ENCODE measurements at places on chromosomes 3 and 15.

- H3K4me3 ChIP-seq: no peak overlapping the region
- H3K4me1 ChIP-seq: no peaks in the 10 kb centered on the region
- peaks cover 2% of the 10 kb centered on the region for H3K27me3 ChIP-seq
- no peaks in the 10 kb centered on the region for H3K36me3 ChIP-seq
- H3K27ac ChIP-seq: no peak overlapping the region
- no peak for DNase-seq
These were observed 247.4 kb upstream of the TRIM42 start for GRCh38 chr3:140430494-140430893.

DNA sequence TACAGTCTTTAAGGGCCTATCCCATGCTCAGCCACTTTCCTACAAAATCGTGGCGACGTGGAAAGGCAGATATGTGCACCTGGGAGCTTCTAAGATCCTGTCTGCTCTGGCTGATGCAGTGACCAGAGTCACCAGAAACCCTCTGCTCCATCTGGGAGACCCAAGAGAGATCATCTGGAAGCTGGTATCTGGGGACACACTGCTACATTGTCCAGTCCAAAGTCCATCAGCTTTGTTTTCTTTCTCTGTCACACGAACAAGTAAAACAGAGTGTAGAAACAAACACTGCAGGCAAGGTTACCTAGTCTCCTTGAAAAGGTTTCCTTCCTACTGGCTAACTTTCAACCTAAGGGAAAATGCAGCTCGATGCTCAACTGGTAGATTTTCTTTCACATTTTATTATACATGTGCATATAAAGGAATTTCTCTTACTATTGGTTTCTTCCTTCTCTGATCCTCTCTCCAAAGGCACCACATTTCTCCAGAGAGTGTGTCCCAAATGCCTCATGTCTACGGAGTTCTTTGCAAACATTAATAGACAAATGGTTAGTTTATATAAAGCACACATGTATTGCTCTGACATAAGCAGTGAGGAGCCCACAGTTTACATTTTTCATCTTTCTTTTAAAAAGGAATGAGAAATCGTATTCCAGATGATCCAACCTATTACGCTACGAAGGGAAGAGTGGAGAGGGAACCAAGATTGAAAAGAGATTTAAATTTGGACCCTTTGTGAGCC, 8.3 kb upstream of the GREM1 start:
- H3K36me3 ChIP-seq: no peaks in the 10 kb centered on the region
- H3K27me3 ChIP-seq: peaks cover 41% of the 10 kb centered on the region
- DNase-seq: no peak
- H3K4me3 ChIP-seq: no peak overlapping the region
- no peak overlapping the region for H3K27ac ChIP-seq

DNA sequence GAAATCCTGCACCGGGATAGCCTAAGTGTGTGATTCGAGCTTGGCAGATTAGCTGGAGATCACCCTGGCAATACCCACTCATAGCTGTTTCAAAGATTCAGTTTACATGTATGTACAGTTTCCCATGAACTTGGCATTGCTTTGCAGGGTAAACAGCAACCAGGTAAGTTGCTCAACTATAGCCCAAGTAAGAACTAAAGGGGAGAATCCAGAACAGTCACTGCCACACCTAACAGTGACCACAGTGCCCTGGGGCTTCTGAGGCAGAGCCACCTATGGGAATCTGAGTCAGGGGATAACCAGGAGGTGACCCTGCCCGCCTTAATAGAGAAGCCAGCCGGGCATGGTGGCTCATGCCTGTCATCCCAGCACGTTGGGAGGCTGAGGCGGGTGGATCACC, 15.9 kb downstream of the CDAN1 start:
- no peak overlapping the region for H3K27ac ChIP-seq
- no peak overlapping the region for H3K4me3 ChIP-seq
- H3K4me1 ChIP-seq: no peaks in the 10 kb centered on the region
- DNase-seq: no peak
- H3K27me3 ChIP-seq: no peaks in the 10 kb centered on the region

GRCh38 chr3:12618426-12618825, 45.5 kb downstream of the RAF1 start:
- H3K27ac ChIP-seq: no peak overlapping the region
- DNase-seq: no peak
- no peak overlapping the region for H3K4me3 ChIP-seq
- H3K36me3 ChIP-seq: peaks cover 21% of the 10 kb centered on the region
- peaks cover 28% of the 10 kb centered on the region for H3K4me1 ChIP-seq
- no peaks in the 10 kb centered on the region for H3K27me3 ChIP-seq

- no peaks in the 10 kb centered on the region for H3K27me3 ChIP-seq
- H3K36me3 ChIP-seq: peaks cover 40% of the 10 kb centered on the region
- peaks cover 17% of the 10 kb centered on the region for H3K4me1 ChIP-seq
- peak; percentile 65 for DNase-seq
These were observed at the start of gene ZKSCAN7 for GRCh38 chr3:44554626-44555592. ZKSCAN7 (plus strand) TSS chr3:44555193; CDS start chr3:44557048, 1,855 bp downstream.

DNA sequence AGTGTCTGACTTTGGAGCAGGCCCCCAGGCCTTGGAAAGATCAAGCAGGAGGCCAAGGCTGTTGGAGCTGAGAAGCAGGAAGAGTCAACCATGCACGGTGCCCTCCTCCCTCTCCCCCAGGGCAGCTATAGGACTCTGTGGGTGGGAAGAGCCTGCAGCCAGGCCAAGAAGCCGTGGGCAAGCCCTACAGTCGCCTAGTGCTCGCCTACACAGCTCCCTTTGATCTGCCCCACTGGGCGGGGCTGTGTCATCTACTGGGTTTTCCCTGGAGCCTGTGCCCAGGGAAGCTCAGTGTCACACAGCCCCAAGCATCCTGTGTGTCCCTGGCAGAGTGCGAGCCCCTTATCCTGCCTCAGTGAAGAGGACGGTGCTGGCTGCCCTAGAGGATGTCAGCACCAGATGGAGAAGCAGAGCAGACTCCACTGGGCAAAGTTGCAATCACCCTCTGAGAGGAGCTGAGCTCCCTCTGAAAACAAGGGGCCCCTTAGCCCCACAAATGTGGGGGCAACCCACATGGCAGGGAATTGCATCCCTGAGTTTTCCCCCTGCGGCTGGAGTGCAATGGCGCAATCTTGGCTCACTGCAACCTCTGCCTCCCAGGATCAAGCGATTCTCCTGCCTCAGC, 72.2 kb downstream of the KLF13 start:
- H3K27ac ChIP-seq: peak overlapping the region; percentile 52
- peaks cover 50% of the 10 kb centered on the region for H3K4me1 ChIP-seq
- no peaks in the 10 kb centered on the region for H3K27me3 ChIP-seq
- H3K36me3 ChIP-seq: no peaks in the 10 kb centered on the region

DNA sequence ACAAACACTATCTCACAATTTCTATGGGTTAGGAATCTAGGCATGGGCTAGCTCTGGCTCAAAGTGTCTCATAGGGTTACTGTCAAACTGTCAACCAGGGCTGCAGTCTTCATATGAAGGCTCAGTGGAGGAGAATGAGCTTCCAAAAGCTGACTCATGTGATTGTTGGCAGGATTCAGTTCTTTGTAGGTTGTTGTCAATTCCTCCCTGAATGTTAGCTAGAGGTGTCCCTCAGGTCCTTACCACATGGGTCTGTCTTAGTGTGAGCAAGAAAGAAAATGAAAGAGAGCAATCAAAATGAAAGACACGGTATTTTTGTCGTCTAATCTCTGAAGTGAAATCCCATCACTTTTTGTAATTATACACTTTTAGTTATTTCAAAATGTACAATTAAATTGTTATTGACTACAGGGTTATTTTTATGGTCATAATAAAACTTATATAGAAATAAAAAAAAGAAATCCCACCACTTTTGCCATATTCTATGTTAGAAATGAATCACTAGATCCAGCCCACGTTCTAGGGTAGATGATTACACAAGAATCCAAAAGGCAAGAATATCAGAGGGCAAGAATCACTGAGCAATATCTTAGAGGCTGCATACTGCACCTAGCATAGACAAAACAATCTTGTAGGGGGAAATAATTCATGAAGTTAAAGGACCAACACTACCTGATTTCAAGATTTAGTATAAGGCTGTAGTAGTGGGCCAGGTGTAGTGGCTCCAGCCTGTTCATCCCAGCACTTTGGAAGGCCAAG, 8.4 kb downstream of the ACSBG1 start:
- DNase-seq: no peak
- H3K27ac ChIP-seq: no peak overlapping the region
- peaks cover 5% of the 10 kb centered on the region for H3K4me1 ChIP-seq
- H3K36me3 ChIP-seq: no peaks in the 10 kb centered on the region
- peaks cover 4% of the 10 kb centered on the region for H3K27me3 ChIP-seq

- H3K27me3 ChIP-seq: no peaks in the 10 kb centered on the region
- H3K27ac ChIP-seq: no peak overlapping the region
- H3K4me3 ChIP-seq: no peak overlapping the region
- no peaks in the 10 kb centered on the region for H3K36me3 ChIP-seq
- H3K4me1 ChIP-seq: no peaks in the 10 kb centered on the region
- no peak for DNase-seq
These were observed 459.5 kb downstream of the DIPK2A start for GRCh38 chr3:144431134-144431533.

- H3K27ac ChIP-seq: no peak overlapping the region
- no peaks in the 10 kb centered on the region for H3K4me1 ChIP-seq
- no peaks in the 10 kb centered on the region for H3K36me3 ChIP-seq
These were observed 291.4 kb upstream of the ATP11B start for GRCh38 chr3:182501856-182502255.

GRCh38 chr15:43293432-43293831, 26.7 kb upstream of the TGM5 start:
- H3K27me3 ChIP-seq: peaks cover 51% of the 10 kb centered on the region
- no peak for DNase-seq
- H3K27ac ChIP-seq: no peak overlapping the region
- no peak overlapping the region for H3K4me3 ChIP-seq
- peaks cover 4% of the 10 kb centered on the region for H3K4me1 ChIP-seq

GRCh38 chr15:82709081-82709420, 624 bp downstream of the AP3B2 start:
- DNase-seq: no peak
- H3K4me3 ChIP-seq: no peak overlapping the region
- H3K27ac ChIP-seq: no peak overlapping the region
- peaks cover 2% of the 10 kb centered on the region for H3K27me3 ChIP-seq
- no peaks in the 10 kb centered on the region for H3K4me1 ChIP-seq

GRCh38 chr3:150925751-150926201, 20.5 kb upstream of the MINDY4B start:
- peaks cover 11% of the 10 kb centered on the region for H3K27me3 ChIP-seq
- peaks cover 7% of the 10 kb centered on the region for H3K4me1 ChIP-seq
- DNase-seq: peak; percentile 67
- no peaks in the 10 kb centered on the region for H3K36me3 ChIP-seq
- no peak overlapping the region for H3K27ac ChIP-seq
- H3K4me3 ChIP-seq: peak overlapping the region; percentile 58

DNA sequence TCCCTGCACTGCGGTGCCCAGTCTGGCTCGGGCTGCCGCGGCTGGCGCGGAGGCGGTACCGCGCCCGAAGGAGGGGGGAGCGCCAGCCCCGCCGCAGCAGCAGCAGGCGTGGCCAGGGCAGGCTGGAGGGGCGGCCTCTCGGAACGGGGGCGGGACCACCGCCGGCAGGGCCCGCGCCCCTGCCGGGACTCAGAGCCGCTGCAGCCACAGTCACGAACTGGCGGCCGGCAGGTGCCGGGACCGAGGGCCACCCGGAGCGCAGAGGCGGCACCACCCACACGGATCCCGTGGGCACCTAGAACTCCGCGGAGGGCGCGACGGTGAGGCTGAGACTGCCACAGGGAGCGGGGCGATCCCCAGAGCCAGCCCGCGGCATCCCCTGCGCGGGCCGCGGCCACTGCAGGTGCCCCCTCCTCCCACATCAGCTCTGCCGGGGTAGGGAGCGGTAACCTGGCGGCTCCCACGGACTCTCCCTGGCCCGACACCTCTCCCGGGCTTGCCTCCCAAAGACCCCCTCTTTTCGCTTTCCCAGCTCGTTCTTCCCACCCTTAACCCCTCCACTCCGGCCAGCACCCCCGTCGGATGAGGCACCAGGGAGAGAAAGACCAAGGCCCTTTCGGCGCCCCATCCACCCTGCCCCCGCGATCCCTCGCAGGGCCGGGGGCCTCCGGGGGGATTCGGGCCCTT, at the start of gene VWA5B2:
Gene VWA5B2 (plus strand): TSS at position 192 of the 687 bp plus-strand sequence. CDS start 944 bp downstream, outside the sequence.
- no peaks in the 10 kb centered on the region for H3K36me3 ChIP-seq
- peaks cover 48% of the 10 kb centered on the region for H3K27me3 ChIP-seq
- peak; percentile 74 for DNase-seq
- peaks cover 9% of the 10 kb centered on the region for H3K4me1 ChIP-seq
- no peak within 1 kb of the TSS for H3K27ac ChIP-seq

DNA sequence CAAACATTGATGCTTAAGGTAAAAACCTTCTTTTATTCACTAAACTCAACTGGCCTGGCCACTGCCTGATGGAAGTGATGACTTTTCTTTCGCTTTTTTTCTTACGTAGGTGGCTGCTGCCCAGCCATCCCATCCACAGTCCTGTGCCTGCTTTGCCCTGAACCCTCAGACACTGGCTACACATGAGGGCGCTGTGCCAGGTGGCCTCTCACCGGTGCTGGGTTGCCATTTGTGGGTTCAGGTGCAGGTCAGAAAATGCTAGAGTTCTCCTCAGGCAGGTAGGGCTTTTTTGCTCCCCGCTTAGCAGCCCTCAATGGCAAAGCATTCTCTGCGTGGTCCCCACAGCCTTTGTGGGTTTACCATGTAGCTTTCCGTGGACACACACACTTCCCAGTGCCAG, 88.3 kb upstream of the PRR23E start:
- H3K4me1 ChIP-seq: no peaks in the 10 kb centered on the region
- no peak for DNase-seq
- no peaks in the 10 kb centered on the region for H3K36me3 ChIP-seq
- no peak overlapping the region for H3K4me3 ChIP-seq
- peaks cover under 1% of the 10 kb centered on the region for H3K27me3 ChIP-seq
- H3K27ac ChIP-seq: no peak overlapping the region

GRCh38 chr15:60591496-60592370, 112.8 kb upstream of the ICE2 start:
- H3K4me3 ChIP-seq: peak overlapping the region; percentile 82
- H3K27ac ChIP-seq: peak overlapping the region; percentile 84
- H3K4me1 ChIP-seq: peaks cover 65% of the 10 kb centered on the region
- H3K36me3 ChIP-seq: peaks cover 14% of the 10 kb centered on the region

All from activated CD8-positive, alpha-beta T cell treated with anti-CD3 and anti-CD28 coated beads, Interleukin-2, amount 10 ng/mL, durations not matched to agents 7 days and 5 days (primary cell).